Stimulated activated naive CD4-positive, alpha-beta T cell treated with Interleukin-2 at 50 U/mL for 16 hours (primary cell): ENCODE measurements at places on chromosomes 1 and 21.

DNA sequence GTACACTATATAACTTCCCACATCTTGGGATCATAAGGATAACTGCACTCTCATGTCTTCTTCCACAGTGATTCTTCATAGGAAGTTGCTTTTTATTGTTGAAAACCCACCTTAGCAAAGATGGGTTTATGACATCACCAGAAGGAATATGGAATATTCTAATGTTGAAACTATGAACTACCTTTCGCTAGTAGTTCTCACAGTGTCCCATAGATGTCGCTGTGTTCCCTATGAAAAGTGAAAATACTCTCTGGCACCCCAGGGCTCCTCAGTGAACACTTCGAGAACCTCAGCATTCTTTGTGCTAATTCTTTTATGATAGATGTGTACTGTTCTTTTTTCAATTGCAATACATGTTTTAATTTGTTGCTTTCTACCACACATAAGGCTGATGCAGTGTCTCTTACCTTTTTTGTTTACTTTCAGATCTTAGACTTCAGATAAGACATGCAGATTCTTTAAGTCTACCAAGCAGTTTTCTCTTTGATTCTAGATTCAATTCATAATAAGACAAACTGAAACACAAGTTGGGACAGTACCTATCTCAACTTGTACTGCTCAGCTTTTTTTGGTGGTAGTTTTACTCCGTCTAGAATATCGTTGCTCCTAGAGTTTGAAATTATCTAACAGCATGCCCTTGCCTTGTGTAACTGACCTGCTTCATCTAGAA lies 90.8 kb downstream of the GTF2B start:
- DNase-seq, result peak; percentile 18

DNA sequence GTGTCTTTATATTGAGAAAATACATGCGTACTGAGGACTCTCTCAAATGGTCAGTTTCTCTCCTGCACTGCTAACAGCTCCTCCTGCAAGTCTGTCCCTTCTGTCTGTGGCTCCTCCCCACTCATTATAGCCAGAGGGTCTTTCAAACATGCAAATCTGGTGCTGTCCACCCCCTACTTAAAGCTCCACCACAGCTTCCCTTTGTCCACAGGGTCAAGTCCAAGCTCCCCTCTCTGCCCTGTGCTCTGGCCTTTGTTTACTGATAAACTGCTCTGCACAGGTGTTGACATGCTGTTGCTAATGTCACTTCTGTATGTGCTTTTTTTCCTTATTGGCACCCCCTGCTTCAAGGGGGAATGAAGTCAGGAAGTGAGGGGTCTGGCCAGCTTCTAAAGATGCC lies 47.7 kb upstream of the GPR37L1 start:
- no peak for DNase-seq

DNA sequence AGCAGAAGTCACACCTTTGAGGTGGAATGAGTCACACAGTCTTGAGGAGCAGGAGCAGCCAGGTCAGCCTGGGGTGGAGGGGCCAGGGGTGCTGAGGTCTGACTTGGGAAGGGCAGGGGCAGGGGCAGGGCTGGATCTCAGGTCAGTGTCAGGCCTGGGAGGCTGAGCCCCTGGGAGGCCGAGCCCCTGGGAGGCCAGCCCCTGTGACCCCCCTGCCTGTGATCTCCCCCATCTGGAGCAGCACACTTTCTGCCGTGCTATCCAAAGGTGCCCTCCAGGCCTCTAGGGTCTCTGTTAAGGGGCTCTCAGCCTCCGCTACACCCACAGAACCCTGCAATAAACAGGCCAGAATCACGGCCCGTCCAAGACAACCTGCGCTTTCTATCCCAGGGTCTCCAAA lies 36.9 kb upstream of the AJAP1 start:
- no peak for DNase-seq

DNA sequence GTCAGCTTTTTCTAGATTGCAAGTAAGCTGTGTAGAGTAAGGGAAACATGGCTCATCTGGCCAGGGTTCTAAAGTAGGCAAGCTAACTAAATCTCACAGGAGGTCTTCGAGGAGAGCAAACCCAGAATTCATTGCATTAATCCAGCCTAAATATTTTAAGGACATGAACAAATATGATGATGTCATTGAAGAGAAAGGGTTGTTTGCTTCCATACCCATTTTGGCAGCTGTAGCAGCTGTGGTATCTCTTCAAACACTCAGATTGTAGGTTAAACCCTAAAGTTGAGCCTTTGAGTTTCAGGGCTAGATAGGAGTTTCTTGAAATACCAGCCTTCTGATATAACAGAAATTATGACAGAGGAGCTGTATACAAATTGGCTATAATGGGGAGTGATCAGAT lies 200.5 kb upstream of the C1orf105 start:
- DNase-seq, result no peak

GRCh38 chr1:15598436-15598835 lies 13.6 kb upstream of the AGMAT start:
- DNase-seq, result no peak

DNA sequence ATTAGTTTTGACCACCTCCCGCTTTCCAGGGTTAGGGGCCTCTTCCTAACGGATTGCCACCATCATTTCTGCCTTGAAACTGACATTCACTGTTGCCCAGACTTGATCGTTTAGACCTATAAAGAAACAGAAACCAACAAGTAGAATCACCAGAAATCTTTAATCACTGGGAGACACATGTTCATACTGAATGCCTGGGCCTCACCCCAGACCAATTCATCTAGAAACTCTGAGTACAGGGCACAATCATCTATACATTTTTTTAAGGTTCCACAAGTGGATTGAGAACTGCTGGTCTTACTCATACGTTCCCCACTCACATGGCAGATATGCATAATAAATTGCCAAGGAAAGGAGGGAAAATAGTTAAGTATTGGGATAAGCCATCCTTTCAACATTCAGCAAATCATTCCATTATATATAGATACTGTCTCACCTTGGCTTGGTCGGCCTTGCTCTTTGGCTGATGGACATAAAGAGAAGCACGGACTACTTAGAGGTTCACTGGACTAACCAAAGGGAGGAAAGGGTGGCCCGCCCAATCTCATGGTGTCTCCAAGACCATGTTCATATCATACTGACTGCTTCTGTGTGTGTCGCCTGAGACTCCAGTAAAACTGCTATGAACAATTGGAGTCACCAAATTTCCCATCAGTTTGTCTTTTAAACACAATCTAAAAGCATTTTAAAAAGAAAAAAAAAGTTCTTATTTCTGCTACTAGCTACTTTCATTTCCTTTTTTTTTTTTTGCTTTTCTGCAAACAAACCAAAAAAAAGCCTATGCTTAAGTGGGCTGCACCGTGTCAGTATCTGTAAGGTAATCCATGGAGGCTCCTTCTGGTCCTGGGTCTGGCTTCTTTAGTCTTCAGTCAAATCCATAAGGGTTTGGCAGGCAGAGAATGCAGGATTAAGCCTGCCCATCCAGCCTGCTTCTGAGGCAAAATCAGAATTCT lies 9.4 kb upstream of the TARBP1 start:
- DNase-seq, result no peak

GRCh38 chr1:24980836-24981630 lies 51.0 kb upstream of the RUNX3 start:
- no peak for DNase-seq
